ENCODE measurements at places on chromosomes 7 and 10.

DNA sequence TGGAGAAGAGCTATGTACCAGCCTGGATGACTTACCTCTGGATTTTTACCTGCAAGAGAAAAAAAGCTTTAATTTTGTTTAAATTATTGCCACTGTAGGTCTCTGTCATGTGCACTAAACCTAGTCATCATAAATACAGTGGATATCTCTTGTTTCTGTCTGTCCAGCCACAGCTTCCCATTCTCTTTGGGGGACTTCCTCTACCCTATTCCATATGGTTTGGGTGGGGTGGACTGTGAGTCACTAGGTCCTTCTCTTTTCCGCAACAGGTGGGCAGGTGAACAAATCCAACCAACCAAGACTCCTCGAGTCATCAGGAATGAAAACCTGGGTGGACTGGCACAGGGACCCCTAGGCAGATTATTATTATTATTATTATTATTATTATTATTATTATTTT lies 87.3 kb upstream of the CYTH3 start:
- no peak for DNase-seq

DNA sequence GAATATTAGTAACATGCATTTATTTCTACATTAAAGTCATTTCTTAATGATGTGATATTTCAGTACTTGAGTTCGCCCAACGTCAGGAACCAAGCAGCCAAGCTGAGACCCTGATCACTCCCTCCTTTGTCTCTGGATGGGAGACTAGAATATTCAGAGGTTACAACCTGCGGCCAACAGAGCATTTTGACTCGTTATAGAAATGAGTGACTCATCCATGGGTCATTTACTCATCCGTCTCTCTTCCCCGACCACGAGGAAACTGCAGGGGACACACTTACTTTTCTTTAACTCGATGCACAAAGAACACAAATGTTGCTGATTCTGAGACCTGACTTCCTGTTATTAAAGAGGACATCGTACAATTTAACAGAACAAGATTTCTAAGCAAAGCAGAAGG lies 343.3 kb downstream of the FRMD4A start:
- no peak for DNase-seq

- peak; percentile 52 for DNase-seq
Measured at GRCh38 chr10:30784897-30785605, 155.5 kb upstream of the LYZL2 start.

DNA sequence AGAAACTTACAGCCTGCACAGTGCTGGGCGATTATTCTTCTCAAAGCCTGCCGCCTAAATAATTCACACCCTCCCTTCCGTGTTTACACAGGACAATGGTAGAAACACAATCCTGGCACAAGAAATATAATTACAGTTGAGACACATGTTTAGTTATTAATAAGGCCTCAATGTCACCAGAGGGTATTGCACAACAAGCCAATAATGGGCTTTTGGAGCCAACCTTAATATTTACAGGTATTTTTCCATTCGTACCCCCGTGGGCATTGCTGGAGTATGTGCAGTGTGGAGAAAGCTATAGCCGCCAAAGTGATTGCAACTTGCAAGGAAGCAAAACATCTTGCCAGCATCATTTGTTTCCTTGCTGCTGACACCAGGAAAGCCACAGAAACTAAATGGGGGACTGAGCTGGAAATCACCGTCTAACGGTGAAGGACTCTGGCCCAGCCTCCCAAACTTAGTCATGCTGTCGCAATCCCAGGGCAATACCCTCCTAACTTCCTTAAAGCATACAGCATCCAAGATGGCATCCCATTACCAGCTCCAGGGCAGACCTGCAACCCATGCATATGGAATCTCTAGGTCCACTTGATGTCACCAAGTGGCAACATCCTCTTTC lies 8.6 kb downstream of the CALN1 start:
- no peak for DNase-seq

- no peak for DNase-seq
Measured at GRCh38 chr10:59709395-59710125, at the start of gene SLC16A9. Gene SLC16A9 (minus strand): TSS chr10:59709850. CDS start chr10:59684291, 25,559 bp downstream.

- no peak for DNase-seq
Measured at GRCh38 chr7:114857605-114858004, 64.3 kb upstream of the MDFIC start.

DNA sequence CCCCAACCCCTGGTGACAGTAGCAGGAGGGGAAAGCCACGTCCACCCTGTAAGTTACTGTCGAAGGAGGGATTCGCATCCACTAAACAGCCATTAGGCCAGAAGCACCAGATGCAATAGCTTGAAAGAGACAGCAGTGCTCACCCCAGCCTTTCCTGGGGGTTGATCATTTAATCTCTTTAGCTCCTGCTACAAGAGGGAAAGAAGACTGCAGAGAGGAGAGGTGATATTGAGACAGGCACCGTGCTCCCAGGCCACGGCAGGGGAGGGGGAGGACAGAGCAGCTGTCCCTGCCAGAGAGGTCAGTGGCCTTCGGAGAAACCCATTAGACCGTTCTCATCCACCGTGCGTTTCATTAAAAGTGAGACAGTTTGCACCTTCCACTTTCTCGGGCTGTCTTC lies 148.3 kb downstream of the CDH23 start:
- no peak for DNase-seq

GRCh38 chr10:132959559-132959961 lies 17.2 kb upstream of the CFAP46 start:
- DNase-seq: no peak

DNA sequence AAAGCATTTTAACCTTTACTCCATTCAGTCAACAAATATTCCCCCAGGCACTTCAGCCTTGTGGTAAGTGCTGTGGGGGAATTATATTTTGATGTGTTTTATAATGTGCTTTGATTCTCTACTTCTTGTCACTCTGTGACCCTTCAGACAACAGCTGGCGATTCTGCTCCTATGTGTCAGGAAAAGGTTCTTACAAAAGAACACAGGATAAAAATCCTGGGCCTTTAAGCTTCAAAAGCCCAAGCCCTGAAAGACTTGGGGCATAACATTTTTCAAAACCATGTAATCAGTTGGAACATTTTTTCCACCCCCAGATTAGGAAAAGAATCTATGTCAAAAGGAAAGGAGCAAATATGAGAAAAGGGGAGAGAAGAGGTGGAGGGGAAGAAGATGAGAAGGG lies 37.8 kb upstream of the LRRC17 start:
- no peak for DNase-seq

GRCh38 chr10:129741280-129741977 lies 222.6 kb downstream of the EBF3 start:
- DNase-seq: no peak

DNA sequence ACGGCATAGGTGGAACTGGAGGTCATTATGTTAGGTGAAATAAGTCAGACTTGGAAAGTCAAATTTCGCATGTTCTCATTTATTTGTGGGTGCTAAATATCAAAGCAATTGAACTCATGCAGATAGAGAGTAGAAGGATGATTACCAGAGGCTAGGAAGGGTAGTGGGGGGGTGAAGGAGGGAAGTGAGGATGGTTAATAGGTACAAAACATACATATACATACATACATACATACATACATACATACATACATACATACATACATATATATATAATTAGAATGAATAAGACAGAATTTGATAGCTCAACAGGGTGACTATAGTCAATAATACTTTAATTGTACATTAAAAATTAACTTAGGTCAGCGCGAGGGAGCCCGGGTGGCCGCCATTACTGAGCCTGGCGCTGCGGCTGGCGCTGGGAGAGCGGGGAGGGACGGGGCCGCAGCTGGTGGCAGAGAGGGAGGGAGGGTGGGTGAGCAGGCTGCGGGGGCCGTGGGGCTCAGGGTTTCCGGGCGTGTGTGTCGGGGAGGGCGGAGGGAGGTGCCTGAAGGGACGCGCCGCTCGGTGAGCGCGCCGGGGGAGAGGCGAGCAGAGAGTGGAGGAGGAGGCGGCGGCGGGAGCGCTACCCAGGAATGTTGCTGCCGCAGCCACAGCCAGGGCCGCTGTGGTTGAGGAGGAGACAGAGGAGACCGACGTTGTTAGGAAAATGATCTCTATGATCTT lies 85.8 kb upstream of the EGFR start:
- DNase-seq: no peak

GRCh38 chr10:35217455-35217854 lies 90.8 kb downstream of the CREM start:
- no peak for DNase-seq

DNA sequence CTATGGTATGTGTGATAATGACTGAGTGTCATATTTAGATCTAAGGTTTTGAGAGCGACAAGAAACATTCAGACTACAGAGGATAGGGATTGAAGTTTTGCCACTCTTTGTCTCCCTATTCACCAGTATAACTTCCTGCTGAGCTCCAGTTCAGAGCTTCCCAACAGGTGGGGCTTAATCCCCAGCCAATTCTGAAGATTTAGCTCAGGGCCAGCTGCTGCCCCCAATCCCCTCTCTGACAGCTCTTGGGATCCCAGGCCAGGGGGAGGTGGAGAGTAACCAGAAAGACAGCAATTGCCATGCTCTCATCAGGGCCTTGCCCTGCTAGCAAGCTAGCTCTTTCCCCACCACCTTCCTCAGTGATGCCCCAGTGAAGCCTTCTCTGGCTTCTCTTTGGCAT lies 57.8 kb downstream of the TRIL start:
- no peak for DNase-seq

DNA sequence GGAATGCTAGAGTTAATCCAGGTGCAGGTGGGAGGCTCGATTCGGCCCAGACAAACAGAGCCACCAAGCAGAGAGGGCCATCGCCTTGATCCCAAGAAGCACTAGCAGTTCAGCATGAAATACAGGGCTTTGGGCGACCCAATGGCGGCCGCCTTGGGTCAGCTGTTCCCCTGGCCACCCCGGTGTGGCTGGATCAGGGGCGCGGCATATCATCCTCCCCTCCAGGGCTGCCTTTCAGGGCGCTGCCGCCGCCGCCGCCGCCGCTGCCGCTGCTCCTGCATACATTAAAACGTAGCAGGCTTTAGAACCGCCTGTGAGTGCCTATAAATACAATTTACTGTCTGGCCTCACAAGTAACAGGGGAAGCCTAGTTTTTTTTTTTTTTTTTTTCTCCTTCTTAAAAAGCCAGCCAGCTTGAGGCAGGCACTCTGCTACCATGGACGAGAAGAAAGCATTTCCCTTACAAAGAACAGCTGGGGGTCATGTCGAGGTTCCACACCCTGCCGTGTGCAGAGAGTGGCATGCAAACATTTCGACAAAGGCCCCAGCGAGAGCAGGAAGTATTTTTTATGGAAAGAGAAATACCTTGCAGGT lies 57.7 kb upstream of the EFCAB10 start:
- no peak for DNase-seq
